ENCODE measurements at places on chromosomes 13 and 19.

- no peak for DNase-seq
Measured at GRCh38 chr19:48292798-48293197, 22.9 kb downstream of the ZNF114 start.

DNA sequence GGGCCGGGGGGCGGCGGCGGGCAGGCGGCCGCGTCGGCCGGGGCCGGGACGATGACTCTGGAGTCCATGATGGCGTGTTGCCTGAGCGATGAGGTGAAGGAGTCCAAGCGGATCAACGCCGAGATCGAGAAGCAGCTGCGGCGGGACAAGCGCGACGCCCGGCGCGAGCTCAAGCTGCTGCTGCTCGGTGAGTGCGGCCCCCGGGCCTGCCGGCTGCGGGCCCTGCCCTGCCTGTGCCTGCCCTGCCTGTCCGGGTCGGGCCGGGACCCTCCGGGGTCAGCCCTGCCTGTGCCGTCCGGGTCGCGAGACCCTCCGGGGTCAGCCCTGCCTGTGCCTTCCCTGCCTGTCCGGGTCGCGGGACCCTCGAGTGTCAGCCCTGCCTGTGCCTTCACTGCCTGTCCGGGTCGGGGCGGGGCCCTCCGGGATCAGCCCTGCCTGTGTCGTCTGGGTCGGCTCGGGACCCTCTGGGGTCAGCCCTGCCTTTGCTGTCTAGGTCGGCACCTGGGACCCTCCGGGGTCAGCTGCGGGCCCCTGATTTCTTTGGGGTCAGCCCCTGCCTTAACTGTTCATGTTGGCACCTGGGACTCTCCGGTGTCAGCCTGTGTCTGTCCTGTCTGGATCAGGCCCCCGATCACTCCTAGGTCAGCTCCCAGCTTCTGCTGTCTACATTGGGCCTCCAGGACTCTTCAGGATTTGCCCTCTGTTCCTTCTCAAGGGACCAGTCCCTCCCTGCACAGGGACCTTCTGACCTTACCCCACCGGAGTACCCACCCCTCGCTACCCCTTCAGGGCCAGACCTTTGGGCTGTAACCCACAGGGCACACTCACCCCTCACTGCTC is 659 bp downstream of the GNA11 start:
- no peak for DNase-seq

GRCh38 chr19:38437295-38437694 is 3.8 kb downstream of the RYR1 start:
- DNase-seq, result no peak

DNA sequence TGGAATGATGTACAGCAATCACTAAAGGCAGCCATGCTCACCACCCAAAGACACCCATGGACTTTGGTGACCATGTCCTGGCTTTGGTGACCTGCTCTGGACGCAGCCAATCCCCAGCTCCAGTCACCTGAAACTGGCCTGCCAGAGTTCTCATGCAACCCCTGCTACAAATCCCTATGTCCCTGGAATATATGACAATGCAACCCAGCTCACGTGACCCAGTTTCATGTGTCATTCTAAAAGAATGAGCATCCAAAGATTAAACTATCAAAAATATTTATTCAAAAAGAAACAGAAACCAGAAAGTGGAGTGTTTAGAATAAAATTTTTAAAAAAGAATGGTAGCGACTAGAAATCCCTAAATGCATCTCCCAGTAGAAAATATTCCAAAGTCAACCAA is 203.3 kb upstream of the IRS2 start:
- DNase-seq, result no peak

Measured in tibial artery (tissue), 4 donors.